ENCODE measurements at places on chromosomes 5 and 9.

DNA sequence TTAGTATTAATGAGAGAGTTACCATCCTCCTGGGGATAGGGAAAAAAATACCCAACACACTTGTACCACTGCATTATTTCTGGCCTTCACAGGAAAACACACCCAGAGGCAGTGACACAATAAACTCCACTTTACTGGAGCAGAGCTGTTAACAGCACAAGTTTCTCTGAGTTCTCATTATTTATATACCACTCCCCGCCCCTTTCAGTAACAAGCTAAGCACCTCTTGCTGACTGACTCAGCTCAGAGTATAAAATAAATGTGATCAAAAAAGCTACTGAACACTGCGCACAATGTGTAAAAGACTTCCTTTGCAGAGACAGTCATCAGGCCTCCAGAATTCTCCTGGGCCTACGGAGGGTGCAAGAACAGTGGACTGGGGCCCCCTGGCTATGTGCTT is 21.6 kb downstream of the KLF9 start:
- DNase-seq, result no peak

DNA sequence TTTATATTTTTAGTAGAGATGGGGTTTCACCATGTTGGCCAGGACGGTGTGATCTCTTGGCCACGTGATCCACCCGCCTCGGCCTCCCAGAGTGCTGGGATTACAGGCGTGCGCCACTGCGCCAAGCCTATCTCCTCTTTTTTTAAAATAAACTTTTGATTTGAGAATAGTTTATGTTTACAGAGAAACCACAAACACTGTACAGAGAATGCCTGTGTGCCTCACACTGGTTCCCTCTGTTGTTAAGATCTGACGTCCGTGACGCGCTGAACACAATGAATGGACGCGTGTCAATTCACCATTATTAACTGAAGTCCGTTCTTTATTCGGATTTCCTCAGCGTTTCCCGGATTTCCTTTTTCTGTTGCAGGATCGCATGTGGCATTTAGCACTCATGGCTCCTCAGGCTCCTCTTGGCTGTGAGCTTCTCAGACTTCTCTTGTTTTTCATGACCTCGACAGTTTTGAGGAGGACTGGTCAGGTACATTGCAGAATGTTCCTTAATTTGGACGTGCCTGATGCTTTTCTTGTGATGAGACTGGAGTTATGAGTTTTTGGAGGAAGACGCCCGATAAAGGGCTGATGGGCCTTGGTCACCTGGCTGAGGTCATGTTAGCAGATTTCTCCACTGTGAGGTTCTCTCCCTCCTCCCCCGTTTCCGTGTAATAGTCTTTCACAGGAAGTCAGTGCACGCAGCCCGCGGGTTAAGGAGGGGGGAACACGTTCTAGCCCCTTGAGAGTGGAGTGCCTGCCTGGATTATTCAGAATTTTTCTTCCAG is 69.6 kb downstream of the ANKRD33B start:
- DNase-seq, result no peak

DNA sequence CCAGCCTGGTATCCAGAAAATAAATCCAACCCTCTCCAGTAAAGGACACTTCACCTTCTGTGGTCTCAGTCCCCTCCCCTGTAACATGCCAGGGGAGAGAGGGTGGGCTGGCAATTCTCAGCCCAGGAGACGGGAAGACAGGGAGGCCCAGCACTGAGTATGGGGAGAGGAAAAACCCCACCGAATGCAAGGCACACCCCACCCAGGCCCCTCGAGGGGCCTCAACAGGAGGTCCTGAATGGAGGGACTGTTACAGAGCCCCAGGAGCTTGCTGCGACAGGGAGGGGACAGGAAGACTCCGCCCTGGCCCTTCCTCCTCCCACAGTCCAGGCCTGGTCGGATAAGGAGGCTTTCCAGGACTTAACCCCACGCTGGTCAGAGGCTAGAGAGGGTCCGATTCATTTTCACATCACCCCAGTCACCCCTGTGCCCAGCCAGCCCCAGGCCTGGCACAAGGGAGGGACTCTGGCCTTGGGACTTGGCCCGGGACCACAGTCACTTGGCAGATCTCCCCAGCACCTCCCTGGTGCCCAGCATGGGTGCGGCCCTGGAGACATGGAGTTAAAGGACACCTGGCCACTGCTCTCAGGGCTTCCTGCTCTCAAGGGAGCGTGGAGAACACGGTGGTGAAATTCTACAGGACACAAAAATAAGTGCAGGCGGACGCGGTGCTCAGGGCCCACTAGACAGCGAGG is 44.9 kb upstream of the STXBP1 start:
- DNase-seq, result no peak

- DNase-seq, result no peak
Observed at GRCh38 chr9:134555094-134555650, 86.4 kb upstream of the COL5A1 start.

DNA sequence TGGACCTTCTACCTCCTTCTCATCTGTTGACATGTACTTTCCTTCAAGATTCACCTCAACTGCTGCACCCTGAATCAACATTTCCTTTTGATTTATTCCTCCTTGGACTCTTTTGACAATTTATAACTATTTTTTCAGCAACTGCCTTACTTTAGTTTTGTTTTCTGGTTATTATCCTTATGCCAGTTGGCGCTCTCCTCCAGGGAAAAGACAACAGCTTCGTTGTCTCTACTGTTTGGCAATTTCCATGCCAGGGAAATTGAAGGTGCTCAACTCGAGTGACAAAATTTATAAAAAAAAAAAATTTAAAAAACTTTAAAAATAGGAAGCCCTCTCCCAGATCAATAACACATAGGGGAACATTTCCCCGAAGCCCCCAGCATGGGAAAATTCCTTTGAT is 549.2 kb upstream of the DMAC1 start:
- no peak for DNase-seq
